ENCODE measurements at places on chromosomes 2 and 18. TPM values are rescaled to one million over a fixed set of nuclear protein-coding genes. Genes with fewer than 3 reads are reported as not detected.
A peak's percentile ranks its signal among the peaks of the same experiment; 100 is the strongest.

DNA sequence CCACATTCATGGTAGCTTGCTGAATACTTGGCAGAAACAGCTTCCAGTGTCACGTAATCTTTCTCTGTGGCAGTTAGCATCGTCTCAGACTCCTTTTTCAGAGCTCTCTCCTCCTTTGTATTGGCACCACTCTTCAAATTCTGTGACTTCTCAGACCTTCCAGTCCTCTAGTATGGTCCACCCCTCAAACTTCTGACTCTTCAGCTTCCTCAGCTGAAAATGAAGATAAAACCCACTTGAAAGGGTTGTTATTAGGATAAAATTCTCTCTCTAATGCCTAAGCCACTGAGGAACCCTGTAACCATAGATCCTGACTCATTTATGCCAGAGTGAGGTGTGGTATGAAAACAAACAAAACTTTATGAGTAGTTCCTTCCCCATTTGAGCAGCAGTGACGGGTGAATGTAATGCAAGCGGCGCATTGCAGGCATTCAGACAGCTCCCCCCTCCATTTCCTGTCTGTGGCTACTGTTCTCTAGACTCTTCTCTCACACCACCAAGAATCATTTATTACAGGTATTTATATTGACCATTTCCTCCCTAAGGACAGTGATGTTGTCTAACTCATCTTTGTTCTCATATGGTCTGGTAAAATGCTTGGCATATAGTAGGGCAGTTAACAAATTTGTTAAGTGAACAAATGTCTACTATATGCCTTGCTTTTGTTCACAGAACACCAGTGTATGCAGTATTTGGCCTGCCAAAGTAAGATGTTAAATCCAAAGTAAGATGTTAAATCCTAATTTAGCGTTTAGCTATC, 35.3 kb downstream of the GALNT1 start:
- no peaks in the 10 kb centered on the region for H3K36me3 ChIP-seq
- DNase-seq = peak; percentile 81
- H3K4me1 ChIP-seq = peaks cover 16% of the 10 kb centered on the region
- H3K4me3 ChIP-seq = no peak overlapping the region

DNA sequence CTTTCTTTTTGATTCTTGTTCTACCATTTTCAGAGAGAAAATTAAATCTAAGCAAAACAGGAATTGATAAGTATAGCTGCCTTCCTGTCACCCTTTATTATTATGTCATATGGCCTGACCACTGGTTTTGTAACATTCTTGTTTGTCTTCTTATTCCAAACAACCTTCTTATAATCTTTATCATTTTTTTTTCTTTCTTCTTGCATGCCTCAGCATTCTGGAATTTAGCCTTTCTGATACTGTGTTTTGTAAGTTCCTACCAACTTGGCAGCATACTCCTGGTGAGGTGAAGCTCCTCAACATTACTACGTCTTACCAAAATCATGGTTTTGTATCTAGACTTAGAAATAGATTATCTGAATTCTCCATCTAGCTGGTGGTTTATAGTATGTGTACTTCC, 199.2 kb downstream of the CAMKMT start:
- H3K4me3 ChIP-seq = no peak overlapping the region
- H3K27ac ChIP-seq = no peak overlapping the region
- H3K27me3 ChIP-seq = no peaks in the 10 kb centered on the region

- DNase-seq = no peak
- peaks cover 65% of the 10 kb centered on the region for H3K4me1 ChIP-seq
- H3K27ac ChIP-seq = peak overlapping the region; percentile 80
Measured at GRCh38 chr2:230908092-230908594, 16.9 kb downstream of the GPR55 start.

DNA sequence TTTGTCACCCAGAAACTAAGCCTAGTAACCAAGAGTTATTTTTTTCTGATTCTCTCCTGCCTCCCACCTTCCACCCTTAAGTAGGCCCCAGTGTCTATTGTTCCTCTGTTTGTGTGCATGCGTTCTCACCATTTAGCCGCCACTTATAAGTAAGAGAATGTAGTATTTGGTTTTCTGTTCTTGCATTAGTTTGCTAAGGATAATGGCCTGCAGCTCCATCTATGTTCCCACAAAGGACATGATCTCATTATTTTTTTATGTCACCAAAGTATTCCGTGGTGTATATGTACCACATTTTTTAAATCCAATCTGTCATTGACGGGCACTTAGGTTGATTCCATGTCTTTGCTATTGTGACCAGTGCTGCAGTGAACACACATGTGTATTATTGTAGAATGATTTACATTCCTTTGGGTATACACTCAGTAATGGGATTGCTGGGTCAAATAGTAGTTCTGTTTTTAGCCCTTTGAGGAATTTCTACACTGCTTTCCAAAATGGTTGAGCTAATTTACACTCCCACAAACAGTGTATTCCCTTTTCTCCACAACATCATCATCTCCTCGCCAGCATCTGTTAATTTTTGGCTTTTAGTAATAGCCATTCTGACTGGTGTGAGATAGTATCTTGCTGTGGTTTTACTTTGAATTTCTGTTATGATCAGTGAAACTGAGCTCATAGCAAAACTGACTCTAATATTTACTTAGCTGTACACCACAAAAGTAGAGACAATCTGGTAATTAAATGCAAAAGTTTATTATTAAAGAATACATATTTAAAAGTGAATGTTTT, 660.1 kb upstream of the SLC8A1 start:
- H3K36me3 ChIP-seq = no peaks in the 10 kb centered on the region
- no peak for DNase-seq
- H3K4me3 ChIP-seq = no peak overlapping the region
- H3K27me3 ChIP-seq = no peaks in the 10 kb centered on the region
- H3K27ac ChIP-seq = no peak overlapping the region

DNA sequence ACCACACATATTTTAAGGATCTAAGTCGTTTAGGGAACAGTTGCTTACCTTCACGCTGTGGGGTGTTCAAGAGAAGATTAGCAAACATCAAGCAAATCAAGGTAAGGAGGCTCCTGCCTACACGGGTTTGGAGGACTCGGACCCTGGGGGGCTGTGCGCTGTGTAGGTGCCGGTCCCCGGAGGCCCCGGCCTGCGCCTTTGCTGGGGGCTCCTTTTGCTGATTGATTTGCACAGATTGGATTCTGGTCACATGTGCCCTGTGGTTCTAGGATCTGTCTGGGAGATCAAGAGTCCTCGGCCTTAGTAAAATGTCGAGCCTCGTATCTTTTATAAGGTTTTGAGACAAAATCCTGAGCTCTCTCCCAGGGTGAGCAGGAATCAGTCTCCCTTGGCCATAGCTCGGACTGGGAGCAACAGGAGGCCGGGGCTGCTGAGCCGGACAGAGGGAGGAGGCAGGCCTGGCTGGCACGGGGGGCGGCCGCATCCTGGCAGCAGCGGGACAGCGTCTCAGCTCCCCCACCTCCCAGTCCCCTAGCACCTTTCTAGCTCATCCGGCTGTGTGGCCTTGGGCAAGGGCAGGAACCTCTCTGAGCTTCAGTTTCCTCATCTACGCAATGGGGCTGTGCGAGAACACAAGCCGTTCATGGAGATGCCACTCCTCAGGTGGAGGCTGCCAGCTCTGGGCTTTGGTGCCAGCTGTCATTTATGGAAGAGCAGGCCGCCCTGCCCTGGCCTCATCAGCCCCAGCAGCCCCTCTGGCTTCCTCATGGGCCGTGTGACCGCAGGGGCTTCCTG, 147.2 kb downstream of the MBP start:
- no peaks in the 10 kb centered on the region for H3K4me1 ChIP-seq
- H3K4me3 ChIP-seq = no peak overlapping the region
- no peaks in the 10 kb centered on the region for H3K36me3 ChIP-seq
- H3K27ac ChIP-seq = no peak overlapping the region

GRCh38 chr2:11159574-11160170, 4.4 kb downstream of the SLC66A3 start:
- no peak overlapping the region for H3K4me3 ChIP-seq

GRCh38 chr2:217820904-217821303, 181.9 kb downstream of the TNS1 start:
- no peaks in the 10 kb centered on the region for H3K36me3 ChIP-seq
- no peak for DNase-seq
- no peak overlapping the region for H3K27ac ChIP-seq
- H3K4me1 ChIP-seq = no peaks in the 10 kb centered on the region

- H3K4me1 ChIP-seq = no peaks in the 10 kb centered on the region
- DNase-seq = no peak
- H3K4me3 ChIP-seq = no peak overlapping the region
- H3K27ac ChIP-seq = no peak overlapping the region
- no peaks in the 10 kb centered on the region for H3K36me3 ChIP-seq
- no peaks in the 10 kb centered on the region for H3K27me3 ChIP-seq
Measured at GRCh38 chr2:47724221-47724981, 58.5 kb upstream of the MSH6 start.

DNA sequence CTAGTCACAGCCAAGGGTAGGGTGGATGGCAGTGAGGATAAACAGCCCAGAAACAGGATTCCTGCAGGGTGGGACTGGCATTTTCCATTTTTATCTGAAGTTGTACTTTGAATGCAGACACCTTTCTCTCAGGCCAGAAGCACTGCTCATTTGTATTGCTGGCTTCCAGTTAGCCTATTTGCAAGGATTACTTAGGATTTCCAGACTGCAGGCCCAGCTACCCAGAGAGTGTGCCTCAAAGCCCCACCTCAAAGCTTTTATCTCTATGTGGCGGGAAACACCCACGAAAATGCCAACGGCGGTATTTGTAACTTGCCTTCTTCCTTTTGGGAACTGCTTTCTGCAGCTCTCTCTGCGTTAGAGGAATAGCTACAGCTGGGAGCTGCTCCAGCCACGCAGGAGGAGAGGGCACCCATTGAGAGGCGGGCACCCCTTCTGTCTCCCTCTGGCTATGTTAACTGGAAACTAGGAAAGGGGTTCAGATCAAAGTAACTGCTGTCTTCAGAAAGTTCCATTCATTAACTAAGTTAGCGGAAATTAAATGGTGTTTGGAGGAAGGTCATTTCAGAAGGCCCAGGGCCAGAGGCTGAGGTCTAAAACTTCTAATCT, 144.9 kb downstream of the TGIF1 start:
- H3K36me3 ChIP-seq = peaks cover 33% of the 10 kb centered on the region
- H3K4me1 ChIP-seq = peaks cover 62% of the 10 kb centered on the region
- H3K27ac ChIP-seq = peak overlapping the region; percentile 99
- H3K27me3 ChIP-seq = no peaks in the 10 kb centered on the region
- DNase-seq = peak; percentile 56

GRCh38 chr18:2910261-2910660, 63.5 kb downstream of the EMILIN2 start:
- no peaks in the 10 kb centered on the region for H3K27me3 ChIP-seq
- no peak overlapping the region for H3K4me3 ChIP-seq
- peaks cover 30% of the 10 kb centered on the region for H3K36me3 ChIP-seq
- H3K27ac ChIP-seq = no peak overlapping the region
- no peak for DNase-seq

- H3K4me1 ChIP-seq = no peaks in the 10 kb centered on the region
- H3K27me3 ChIP-seq = peaks cover 6% of the 10 kb centered on the region
- no peak overlapping the region for H3K4me3 ChIP-seq
- DNase-seq = no peak
- H3K36me3 ChIP-seq = no peaks in the 10 kb centered on the region
- no peak overlapping the region for H3K27ac ChIP-seq
Measured at GRCh38 chr18:23171581-23172156, 36.4 kb downstream of the CABLES1 start.

GRCh38 chr2:142967060-142967459, 89.6 kb downstream of the KYNU start:
- no peak overlapping the region for H3K4me3 ChIP-seq
- H3K4me1 ChIP-seq = no peaks in the 10 kb centered on the region
- H3K27me3 ChIP-seq = no peaks in the 10 kb centered on the region
- H3K36me3 ChIP-seq = no peaks in the 10 kb centered on the region
- H3K27ac ChIP-seq = no peak overlapping the region

DNA sequence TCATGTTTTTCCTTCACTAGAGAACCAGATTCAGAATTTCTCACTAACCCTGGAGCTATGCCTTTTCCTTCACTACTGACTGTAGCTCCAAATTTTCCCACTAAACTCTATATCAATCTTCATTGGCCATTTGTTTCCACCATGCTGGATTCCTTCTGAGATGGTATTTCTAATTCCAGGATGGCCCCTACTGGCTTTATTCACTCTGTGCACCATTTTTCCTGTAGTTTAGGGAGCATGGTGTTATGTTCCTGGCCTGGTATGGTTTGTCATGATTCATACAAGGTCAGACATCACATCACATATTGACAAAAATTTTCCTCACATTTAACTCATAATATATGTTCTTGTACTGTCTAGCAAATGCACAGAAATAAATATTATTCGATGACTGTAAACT, 229.2 kb upstream of the TFPI start:
- H3K4me3 ChIP-seq = no peak overlapping the region
- DNase-seq = no peak
- no peaks in the 10 kb centered on the region for H3K4me1 ChIP-seq
- no peak overlapping the region for H3K27ac ChIP-seq
- H3K36me3 ChIP-seq = no peaks in the 10 kb centered on the region
- H3K27me3 ChIP-seq = no peaks in the 10 kb centered on the region

GRCh38 chr18:46569211-46569610, 87.8 kb downstream of the LOXHD1 start:
- H3K4me3 ChIP-seq = no peak overlapping the region
- peaks cover 2% of the 10 kb centered on the region for H3K27me3 ChIP-seq
- H3K4me1 ChIP-seq = no peaks in the 10 kb centered on the region
- H3K27ac ChIP-seq = no peak overlapping the region

- no peaks in the 10 kb centered on the region for H3K27me3 ChIP-seq
- no peak overlapping the region for H3K4me3 ChIP-seq
- no peaks in the 10 kb centered on the region for H3K36me3 ChIP-seq
- no peaks in the 10 kb centered on the region for H3K4me1 ChIP-seq
Measured at GRCh38 chr2:238506371-238507068, 79.8 kb downstream of the ASB1 start.

The REG3G gene
- total RNA-seq = not detected

The AGPS gene
- total RNA-seq = 58.7 TPM

The LDLRAD4 gene
- total RNA-seq = 32.2 TPM
